ENCODE measurements at places on chromosomes 3 and 15.
A peak's percentile ranks its signal among the peaks of the same experiment; 100 is the strongest.

- DNase-seq: no peak
Observed at GRCh38 chr3:184134746-184135148, 411 bp upstream of the EIF2B5 start.

GRCh38 chr15:95087253-95087609 is 855.9 kb downstream of the MCTP2 start:
- DNase-seq: no peak

GRCh38 chr3:197615430-197615829 is 59.7 kb upstream of the BDH1 start:
- no peak for DNase-seq

GRCh38 chr3:15982667-15983196 is 185.0 kb upstream of the ANKRD28 start:
- DNase-seq: no peak

GRCh38 chr15:40421246-40422157 is 15.9 kb downstream of the IVD start:
- peak; percentile 87 for DNase-seq

DNA sequence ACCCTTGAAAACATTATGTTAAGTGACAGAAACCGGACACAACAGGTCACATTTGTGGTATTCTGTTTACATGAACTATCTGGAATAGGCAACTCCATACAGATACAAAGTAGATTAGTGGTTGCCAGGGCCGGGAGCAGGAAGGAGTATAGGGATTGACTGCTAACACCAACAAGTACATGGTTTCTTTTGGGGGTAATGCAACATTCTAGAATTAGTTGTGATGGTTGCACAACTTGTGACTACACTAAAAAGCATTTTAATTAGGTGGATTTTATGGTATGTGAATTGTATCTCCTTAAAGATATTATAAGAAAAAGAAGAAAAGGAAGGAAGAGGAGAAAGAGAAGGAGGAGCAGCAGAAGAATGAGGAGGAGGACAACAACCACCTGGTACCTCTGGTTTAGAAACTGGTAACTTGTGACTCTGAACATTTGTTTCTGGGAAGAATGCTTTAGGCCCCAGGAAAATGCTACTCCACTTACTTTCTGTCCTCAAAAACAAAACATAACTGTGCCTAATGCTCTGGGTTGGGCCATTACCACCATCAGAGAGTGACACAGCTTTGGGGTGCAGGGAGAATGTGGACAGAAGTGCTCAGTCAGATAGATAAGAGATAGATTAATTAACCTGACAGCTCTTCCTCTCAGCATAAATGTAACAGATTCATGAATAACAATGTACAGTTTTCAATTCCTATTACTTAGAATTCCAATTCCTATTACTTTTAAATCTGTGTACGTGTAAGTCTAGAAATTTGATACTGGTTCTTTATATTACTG is 20.3 kb downstream of the SETMAR start:
- DNase-seq: no peak

GRCh38 chr3:71926262-71926600 is 141.3 kb upstream of the PROK2 start:
- DNase-seq: peak; percentile 71

- no peak for DNase-seq
Observed at GRCh38 chr3:23589602-23590001, 216.2 kb upstream of the UBE2E1 start.

- peak; percentile 50 for DNase-seq
Observed at GRCh38 chr15:85865070-85865684, 70.5 kb upstream of the KLHL25 start.

DNA sequence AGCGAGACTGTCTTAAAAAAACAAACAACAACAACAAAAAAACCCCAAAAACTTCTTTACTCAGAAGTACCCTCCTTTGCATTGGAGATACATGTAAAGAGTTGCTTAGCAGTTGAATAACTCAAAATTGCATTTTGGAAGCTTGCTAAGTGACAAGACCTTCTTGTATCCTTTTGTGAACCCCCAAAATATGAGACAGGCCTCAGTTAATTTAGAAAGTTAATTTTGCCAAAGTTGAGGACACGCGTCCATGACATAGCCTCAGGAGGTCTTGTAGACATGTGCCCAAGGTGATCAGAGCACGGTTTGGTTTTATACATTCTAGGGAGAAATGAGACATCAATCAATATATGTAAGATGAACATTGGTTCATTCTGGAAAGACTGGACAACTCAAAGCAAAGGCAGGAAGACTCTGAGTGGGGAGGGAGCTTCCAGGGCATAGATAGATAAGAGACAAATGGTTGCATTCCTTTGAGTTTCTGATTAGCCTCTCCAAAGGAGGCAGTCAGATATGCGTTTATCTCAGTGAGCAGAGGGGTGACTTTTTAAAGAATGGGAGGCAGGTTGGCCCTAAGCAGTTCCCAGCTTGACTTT is 1.7 kb upstream of the ARF4 start:
- peak; percentile 45 for DNase-seq

GRCh38 chr15:31234815-31235214 is 91.8 kb upstream of the KLF13 start:
- peak; percentile 7 for DNase-seq

GRCh38 chr15:70714565-70714964 is 48.8 kb downstream of the UACA start:
- no peak for DNase-seq

GRCh38 chr15:81807806-81808205 is 238.0 kb downstream of the MEX3B start:
- DNase-seq: no peak

GRCh38 chr3:131849616-131850015 is 185.2 kb downstream of the CPNE4 start:
- DNase-seq: no peak

DNA sequence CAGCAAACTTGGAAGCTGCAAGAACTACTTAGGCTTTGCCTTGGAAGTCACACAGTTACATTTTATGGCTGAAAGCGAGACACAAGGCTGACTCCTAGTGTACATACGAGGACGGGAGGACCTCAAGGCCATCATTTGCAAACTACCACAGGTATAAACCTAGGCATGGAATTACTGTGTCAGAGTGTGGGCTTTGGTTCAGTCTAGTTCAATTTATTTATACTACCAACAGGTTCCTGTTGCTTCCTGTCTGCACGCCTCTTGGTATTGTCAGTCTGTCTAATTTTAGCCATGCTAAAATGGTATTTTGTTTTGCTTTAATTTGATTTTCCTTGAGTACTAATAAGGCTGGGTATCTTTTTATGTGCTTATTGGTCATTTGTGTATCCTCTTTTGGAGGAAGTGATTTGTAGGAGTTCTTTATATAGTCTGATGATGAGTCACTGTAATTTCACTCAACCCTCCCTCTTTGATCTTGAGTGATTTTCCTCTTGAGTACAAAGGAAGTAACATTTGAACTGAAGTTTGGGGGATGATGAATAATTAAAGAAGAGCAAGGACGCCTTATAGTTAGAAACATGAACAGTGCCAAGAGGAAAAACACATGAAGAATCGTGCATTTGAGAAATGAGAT is 8.2 kb downstream of the ANKRD34C start:
- DNase-seq: no peak

DNA sequence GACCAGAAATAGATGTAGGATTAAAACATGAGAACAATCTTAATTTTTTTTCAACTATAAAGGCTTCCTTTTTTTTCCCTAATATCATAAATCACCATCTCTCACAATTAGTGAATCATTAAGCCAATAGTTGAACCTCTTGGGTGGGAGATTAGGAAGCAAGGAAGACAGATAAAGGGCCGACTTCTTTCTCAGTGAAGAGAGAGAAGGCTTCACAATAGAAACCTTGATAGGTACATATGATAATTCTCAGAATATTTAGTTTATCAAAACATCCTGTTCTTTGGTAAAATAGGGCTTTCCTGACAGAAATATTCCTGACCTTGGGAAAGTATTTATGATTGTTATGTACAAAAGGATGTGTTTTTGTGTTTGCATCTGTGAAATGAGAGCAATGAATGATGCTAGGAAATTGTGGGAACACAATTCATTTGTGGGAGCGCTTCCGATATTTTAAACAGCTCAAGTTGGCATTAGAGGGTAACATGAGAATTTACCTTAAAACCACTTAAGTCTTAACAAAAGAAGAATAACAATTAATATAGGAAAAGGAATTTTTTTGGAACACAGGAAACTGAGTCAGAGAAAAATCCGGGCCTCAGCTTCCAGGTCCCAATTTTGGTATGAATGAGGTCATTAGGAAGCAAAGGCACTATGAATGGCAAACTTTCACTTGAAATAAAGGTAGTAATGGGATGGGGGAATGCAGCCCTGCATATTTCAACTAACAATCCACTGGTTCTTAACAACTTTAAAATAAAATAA is 263.2 kb upstream of the TGFBR2 start:
- DNase-seq: no peak

DNA sequence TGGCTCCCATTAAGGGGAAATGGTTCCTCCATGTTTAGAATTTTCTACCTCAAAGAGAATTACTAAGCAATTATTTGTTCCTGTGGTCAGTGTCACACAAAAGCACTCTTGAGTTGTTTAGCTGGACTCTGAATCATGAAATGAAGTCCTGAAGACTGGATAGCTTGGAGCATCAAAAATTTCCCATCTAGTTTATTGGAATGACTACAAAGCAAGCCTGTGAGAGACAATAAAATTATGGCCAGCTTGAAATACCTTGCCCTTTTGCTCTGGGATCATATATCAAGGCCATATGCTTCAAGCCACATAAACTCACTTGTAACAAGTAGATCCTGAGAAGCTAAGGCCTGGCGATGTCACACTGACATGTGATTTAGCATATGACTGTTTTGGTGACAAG is 292.3 kb downstream of the TIGIT start:
- no peak for DNase-seq

DNA sequence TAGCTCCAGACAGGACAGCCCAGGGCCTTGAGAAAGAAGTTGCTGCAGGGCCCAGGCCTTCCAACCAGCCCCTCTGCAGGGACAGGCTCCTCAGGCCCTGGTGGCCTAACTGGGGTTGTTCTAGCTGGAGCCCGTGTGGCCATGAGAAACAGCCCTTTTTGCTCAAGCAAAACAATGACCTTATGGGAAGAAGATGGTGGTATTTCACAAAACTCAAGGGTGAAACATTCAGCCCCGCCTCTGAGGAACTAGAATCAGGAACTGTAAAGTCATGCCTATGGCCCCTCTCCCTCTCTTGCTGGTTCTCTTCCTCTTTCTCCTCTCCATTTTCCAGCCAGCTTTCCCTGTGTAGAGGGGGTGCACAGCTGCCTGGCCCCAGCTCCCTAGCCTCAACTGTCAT is 273.3 kb downstream of the RPLP1 start:
- DNase-seq: no peak

- DNase-seq: no peak
Observed at GRCh38 chr3:126226374-126226773, 46.0 kb upstream of the ALDH1L1 start.

- no peak for DNase-seq
Observed at GRCh38 chr3:10468613-10469354, 36.6 kb downstream of the ATP2B2 start.

DNA sequence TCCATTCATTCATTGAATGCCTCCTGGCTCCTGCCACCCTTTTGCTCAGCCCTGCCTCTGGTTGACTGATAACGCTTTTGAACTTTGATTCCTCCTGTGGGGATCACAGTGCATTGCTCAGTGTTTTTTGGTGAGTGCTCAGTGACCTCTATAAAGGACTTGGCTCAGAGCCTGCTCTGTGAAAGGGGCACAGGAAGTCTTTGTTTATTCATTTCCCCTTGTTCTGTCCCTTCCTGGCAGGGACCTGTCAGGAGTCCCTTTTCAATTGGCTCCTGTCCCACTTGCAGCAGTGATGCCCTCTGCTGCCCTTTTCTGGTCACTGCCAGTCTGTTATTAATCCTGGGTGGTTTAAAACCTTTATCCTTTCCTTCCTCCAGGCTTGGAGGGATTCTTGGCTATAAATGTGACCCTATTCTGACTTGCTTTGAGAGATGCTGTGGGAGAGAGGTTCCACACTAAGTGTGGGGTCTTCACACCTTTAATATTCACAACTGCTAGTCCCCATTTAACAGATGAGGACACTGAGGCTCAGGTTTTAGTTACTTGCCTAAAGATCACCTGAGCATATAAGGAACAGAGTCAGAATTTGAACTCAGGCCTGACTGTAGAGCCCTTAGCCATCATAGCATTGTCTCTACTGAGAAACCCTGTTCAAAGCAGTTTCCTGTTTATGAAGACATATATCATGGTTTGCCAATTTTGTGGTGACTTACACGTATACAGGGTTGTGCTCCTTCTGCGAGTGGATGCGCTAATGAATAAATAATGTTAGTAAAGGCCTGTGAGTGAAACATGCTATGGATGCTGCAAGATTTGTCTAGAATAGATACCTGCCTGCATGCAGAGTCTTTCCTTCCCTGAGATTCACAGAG is 23.2 kb upstream of the TATDN2 start:
- DNase-seq: peak; percentile 63

GRCh38 chr3:108486941-108487340 is 23.5 kb downstream of the MYH15 start:
- DNase-seq: no peak

DNA sequence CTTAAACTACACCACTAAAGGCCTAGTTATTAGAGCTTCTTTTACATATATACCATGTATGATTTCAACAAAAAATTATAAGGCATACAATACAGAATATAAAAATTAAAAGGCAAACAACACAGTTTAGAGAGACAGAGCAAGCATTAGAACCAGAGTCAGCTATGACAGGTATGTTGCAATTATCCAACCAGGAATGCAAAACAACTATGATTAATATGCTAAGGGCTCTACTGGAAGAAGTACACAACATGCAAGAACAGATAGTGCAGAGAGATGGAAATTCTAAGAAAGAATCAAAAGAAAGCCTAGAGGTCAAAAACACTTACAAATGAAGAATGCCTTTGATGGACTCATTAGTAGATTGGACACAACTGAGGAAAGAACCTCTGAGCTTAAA is 39.6 kb downstream of the CCDC54 start:
- DNase-seq: no peak

GRCh38 chr15:83430441-83430840 is 16.7 kb upstream of the SH3GL3 start:
- DNase-seq: no peak

- DNase-seq: no peak
Observed at GRCh38 chr3:23836536-23837230, 30.9 kb downstream of the UBE2E1 start.

DNA sequence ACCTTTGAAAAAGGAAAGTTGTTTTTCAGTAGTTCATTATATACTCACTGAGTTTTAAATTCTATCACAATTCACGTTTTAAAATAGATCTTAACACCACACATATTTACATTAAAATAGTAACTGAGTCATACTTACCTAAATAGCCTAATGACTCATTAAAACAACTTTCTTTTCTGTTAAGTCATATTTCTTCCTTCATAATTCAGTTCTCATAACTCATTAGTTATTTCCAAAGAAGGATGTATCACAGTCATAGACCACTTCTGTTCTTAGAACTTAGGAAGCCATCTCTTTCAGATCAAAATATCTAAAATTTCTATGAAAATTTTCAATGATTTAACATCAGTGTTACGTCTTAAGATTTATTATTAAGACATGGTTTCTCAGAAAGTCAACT is 885.9 kb downstream of the FHIT start:
- no peak for DNase-seq

GRCh38 chr3:37768107-37768809 is 93.4 kb upstream of the CTDSPL start:
- peak; percentile 43 for DNase-seq
